ENCODE measurements at places on chromosomes 7 and 10.

DNA sequence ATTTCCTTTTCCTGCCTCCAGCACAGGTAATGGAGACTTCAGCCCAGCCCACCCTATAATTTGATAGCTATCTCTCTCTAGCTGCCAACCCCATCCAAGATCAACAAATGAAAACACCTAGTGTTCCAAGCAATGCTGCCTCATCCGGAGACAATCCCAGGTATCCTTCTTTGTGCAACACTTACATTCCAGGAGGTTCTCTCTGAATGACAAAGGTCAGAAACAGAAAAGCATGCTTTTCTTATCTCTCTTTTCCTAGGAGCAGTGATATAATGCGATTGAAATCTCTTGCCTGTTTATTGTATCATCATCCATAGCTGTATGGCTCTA, 699.3 kb downstream of the INHBA start:
- no peak for DNase-seq

DNA sequence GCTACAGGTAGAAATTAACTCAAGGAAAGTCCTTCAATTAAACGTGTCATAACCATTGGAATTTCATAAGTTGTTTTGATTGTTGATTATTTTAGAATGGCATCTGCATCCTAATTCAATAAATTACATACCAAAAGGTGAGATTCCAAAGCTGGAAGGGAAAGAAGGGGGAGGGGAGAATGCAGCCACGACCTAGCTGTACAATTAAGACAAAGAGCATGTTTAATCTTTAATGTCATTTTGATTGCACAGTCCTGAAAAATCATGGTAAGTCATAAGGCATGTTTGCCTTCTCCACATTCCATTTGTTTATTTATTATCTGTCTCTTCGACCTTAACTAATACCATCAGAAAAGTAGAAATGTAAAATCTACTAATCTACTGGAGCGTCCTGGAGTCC, 358.1 kb downstream of the FRMD4A start:
- no peak for DNase-seq

DNA sequence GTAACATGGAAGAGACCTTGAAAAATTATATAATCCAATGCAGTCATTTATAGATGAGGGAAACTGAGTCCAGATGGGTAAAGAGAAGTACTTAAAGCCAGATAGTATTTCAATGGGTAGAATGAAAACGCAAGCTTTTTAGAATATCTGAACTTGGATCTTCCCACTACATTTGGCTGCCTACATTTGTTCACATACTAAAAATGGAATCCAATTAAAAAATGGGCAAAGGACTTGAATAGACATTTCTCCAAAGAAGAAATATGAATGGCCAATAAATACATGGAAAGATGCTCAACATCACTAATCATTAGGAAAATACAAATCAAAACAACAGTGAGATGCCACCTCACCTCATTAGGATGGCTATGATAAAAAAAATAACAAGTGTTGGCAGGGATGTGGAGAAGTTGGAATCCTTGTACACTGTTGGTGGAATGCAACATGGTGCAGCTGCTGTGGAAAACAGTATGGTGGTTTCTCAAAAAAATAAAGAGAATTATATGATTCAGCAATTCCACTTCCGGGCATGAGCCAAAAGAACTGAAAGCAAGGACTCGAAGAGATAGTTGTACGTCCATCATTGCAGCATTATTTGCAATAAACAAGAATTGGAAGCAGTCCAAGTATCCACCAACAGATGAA, 188.0 kb downstream of the FRMD4A start:
- no peak for DNase-seq

DNA sequence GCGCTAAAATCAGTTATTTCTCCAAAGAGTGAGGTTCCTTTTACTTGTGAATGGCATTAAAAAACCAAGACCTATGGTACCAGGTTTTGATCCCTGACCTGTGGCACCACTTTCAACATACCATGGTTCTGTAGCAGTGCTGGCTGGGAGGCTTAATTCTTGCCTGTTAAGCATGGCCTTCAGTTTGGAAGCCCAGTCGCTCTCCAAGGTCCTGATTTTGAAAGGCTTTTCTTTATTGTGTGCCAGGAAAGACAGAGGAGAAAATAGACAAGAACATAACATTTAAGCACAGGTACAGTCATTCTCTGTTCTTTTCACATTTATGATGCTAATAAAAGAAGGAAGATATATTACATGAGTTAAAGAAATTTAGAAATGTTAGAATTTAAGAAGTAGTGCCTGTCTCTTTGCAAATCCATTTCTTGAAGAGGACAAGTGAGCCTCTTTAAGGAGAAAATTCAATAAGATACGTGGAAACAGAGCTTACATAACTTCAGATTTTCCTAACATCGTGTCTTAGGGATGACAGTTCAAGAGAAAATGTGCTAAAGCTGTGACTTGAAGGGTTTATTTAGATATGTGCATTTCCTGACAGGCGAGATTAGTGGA, 357.6 kb downstream of the DPP6 start:
- DNase-seq = no peak

- no peak for DNase-seq
Observed at GRCh38 chr10:34576797-34577196, 238.3 kb downstream of the PARD3 start.

GRCh38 chr10:114102256-114102655, 58.6 kb downstream of the ADRB1 start:
- no peak for DNase-seq

- DNase-seq = no peak
Observed at GRCh38 chr7:138205614-138206150, 129.4 kb downstream of the AKR1D1 start.

DNA sequence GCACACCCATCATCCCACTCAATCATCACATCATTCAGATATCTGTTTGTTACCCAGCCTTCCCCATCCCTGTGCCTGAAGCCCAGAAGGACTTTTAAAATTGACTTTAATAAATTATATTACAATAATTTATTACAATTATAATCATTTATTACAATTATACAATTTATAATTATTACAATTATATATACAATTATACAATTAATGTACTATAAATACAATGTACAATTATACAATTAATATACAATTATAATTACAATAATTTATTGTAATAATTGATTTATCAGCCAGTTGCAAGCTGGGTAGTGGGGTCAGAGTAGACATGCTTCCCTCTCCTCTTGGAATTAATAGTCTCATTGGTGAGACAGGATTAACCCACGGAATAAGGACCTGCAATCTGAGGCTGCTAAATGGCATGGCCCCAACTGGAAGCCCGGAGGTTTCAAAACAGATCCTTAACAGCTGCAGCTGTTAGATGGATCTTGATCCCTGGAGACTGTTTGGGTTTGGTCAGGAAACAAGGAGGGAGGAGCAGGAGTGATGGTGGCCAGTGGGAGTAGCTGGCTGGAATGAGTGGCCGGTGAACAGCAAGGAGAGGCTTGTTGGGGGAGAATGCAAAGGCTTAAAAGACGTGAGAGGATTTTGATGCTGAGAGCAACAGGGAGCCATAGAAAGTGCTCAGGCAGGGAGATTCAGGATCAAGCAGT, 402.8 kb upstream of the PODXL start:
- no peak for DNase-seq

DNA sequence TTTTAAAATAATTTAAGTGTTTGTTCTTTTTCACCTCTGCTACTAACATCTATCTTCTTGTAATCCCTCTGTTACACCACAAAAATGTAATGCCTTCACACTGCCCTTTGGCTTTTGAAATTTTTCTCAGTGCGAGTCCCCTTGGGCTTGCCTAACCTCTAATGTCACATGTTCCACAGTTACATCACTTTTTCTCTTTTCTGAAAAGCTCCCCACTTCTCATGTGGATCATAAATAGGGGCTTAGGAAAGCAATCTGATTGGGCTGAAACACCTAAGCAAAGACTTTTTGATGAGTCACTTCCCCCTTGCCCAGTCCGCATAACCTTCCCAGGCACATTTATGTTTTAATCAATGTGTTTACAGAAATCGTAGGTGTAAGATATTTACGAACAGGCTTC, 288.2 kb downstream of the IPMK start:
- no peak for DNase-seq

- DNase-seq = no peak
Observed at GRCh38 chr7:36951257-36951697, 227.0 kb upstream of the AOAH start.

DNA sequence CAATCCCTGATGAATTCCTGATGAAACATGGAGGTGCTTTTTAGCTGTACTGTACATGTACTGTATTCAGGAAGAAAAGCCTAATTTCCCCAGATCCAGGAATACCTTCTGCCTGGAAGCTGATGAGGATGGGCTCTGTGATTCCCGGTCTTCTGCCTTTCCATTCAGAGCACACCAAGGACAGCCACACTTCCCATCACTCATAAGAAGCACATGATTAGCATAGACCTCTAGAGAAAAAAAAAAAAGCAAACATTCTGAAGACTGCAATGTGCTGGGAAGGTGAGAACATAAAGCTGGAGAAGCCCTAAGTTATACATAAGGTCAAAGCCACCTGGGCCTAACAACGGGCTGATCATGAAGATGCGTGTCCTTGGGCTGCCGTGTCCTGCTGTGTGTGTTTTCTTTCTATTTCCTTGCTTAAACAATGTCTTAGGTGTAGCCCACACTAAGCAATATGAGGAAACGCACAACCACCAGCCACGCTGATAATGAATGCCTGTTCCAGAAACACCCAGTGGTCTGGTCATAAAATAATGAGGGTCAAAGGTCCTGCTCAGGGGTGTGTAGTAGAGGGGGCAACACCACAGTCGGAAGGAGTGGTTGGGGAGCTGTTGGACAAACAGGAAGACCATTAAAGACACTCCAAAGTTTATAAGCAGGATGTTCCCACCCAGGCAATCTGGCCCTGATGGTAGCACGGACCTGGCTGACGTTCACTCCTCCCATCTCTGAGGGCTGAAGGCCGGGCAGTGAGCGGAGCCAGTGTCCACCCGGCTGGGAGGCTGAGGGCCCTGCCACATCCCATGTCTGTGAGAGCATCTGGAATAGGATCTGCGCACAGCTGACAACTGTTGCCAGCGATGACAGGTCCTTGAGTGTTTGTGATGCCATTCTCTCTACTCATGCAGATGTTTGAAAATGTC, 7.9 kb downstream of the PKD1L1 start:
- no peak for DNase-seq

DNA sequence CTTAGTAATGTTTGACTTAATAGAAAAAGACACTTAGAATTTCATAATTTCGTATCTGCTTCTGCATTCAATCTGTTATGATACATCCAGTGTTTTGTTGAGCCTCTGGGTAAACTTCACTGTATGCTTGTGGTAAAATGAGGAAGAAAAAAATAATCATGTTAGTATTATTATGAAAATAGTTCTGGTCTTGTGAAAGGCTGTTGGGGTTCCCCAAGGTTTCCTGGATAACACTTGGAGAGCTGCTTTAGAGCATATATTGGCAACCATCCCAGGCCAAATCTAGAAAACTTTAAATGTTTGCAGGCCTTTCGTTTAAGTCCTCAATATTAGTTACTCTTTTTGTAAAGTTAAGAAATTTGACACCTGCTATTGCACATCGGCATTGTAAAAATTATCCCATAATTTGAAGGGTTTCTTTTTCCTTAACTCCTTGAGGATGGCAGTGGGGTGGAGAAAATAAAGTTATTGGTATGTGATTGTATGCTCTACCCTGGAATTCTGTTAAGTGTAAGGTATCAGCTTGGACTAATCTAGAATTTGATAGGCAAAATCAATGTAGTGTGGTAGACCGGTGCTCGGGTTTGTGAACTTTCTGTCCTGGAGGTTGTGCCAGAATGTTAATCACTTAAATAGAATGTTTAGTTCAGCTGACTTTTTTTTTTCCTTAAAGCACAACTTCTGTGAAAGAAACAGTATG, 54.5 kb downstream of the WAC start:
- DNase-seq = no peak

DNA sequence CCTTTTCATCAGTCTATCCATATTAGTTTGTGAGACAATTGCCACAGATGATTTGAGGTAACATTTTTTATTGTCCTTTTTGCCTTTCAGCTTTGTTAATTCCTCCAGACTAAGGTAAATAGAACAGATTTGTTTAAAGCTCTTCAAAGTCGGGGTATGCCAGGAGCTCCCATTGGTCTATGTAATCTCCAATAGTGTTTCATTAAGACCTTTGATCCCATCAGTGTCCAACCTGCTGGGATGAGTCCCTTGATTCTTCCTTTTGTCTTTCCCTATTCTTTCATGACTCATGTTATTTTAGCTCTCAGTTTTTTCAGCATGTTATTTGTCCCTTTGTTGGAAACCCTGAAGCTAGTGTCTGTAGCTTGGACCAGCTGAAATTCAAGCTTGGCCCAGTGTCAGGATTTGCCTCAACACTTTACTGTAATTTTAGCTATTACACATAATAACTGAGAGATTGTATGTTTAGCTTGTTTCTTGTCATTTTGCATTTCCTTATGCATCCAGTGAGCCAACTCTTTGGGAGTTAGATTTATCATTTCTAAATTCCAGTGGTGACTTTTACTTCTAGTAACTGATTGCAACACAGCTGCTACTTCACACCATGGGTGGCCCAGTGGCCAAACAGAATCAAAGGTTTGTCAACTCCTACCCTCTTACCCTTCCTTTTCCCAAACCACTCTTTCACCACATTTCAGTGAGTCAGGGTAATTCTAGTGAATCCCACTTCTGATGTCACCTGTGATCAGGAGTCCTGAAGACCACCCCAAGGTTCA, 15.3 kb downstream of the AGBL3 start:
- no peak for DNase-seq

- no peak for DNase-seq
Observed at GRCh38 chr7:153604-154003, 38.8 kb upstream of the FAM20C start.

GRCh38 chr10:113997428-113997827, 46.2 kb upstream of the ADRB1 start:
- no peak for DNase-seq

- no peak for DNase-seq
Observed at GRCh38 chr7:28941633-28942032, 16.5 kb downstream of the TRIL start.

- DNase-seq = no peak
Observed at GRCh38 chr10:78071140-78071856, 37.6 kb downstream of the RPS24 start.

DNA sequence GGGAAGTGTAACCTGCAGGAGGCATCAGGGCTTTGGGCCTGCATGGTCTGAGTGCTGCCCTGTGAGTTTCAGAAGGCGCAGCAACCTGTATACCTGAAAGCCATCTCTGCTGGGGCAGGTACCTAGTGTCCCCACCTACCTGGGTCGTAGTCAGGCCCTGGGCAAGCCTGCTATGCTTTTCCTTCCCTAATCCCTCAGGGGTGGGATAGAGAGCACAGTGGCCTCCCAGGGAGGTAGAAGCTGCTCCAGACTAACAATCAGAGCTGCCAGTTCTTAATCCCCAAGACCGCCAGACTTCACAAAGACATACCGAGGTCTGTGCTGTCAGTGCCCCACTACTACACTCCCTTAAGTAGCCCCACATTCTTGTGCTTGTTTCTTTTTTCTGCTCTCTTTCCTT, 52.0 kb downstream of the PTEN start:
- DNase-seq = no peak
